ENCODE measurements at places on chromosomes 2 and 18.

DNA sequence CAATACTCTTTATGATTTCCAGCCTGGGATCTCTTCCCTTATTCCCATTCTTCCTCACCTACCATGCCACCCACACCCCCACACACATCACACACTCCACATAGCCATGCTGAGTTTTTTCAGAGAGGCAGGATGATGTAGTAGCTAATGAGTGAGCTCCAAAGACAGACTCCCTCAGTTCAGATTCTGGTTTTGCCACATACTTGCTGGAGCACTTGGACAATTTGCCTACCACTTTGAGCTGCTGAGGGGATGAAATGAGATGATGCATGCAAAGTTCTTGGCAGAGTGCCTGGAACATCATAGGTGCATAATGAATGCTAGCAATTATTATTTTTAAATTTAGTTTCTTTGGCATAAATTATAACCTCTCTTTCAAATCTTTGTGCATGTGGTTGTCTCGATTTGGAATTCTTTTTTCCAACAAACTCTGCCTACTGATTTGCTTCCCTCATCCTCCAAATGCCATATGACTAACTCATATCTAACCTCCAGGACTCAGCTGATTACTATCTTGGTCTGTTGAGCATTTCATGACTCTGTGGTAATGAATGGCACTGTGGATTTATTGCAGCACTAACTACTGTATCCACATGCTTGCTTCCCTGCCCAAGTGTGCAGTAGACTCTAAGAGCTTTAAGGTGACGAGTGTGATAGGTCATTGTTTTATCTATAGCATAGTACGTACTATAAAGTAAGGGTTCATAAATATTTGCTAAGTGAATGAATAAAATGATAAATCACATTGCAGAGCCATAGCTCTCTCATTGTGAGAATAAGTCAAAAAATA, 99.1 kb downstream of the TACR1 start:
- DNase-seq: no peak

DNA sequence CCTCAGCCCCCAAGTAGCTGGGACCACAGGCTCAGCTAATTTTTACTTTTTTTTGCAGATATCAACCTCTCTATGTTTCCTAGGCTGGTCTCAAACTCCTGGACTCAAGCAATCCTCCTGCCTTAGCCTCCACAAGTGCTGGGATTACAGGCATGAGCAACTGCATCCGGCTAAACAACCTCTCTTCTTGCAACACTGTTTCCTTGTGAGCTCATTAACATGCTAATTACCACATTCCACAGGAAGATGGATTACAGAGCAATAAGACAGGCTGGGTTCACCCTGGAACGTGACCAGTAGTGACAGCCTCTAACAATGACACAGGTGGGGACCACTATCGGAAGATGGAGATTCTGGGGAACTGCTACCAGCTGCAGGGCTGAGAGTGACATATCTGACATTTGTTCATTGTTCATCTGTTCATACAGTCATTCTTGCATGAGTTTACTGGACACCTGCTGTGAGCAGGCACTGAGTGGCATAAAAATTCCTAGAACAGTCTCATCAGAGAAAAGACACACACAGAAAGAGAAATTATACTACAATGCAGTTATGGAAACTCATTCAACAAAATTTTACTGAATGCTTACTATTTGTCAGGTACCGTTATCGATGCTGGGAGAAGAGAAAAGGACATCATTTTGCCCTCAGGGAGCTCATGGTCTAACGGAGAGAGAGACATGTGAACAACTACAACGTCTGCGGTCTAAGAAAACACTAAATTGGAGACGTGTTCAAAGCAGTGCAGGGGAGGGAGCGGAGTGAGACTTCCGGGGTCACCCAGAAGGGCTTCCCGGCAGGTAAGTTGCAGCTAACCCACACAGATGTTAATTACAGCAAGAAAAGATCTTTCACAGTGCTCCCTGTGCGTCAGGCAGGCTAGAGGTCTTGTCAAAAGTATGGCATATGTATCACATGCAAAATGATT, 37.6 kb downstream of the PROC start:
- DNase-seq: no peak

- DNase-seq: no peak
Measured at GRCh38 chr2:205734436-205735037, 52.2 kb downstream of the NRP2 start.

DNA sequence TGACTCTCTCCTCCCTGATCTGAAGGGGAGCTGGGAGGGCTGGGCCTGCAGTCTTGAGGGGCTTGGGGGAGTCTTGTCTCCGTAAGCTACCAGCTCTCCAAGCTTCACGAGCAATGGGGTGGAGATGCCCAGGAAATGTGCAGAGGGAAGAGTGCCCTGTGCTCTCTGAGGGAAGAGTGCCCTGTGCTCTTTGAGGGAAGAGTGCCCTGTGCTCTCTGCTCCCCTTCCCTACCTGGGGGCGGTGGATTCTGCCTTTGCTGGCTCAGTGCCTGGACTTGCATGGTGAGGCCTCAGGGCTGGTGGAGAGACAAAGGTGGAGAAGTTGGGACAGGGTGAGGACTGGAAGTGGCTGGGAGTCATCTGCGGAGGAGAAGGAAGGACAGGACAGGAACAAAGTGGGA, 72.7 kb downstream of the TWIST2 start:
- no peak for DNase-seq

DNA sequence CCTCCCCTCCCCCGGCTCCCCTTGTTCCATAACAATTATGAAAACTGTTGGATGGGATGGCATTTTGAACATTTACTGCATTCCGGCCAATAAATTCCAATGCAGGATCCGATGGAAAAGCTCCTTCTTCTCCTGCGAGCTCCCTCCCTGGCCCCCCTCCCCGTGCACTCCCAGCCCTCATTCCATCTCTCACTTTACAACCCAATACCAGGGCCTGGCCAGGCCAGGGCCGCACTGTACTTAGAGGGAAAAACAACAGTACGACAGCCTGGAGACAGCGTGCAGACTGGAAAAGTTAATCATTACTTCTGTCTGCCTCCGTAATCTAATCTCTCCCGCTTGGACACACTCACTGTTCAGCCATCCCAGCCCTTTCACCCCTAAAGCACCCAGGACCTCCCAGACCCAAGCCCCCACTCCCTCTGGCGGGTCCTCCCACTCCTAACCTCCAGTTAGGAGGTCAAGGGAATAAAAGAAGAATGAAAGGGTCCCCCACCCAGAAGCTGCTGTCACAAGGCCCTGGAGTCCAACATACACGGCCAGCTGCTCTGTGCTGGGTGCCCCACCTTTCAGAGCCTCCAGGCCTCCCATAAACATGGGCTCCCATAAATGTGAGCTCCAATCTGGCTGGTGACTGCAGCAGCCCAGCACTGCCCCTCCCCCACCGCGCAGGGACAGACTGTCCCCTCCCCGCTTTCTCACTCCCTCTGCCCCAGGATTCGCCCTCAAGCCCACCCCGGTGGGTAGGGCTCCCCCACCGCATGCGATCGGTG, 20.6 kb downstream of the SMAD7 start:
- DNase-seq: no peak

- peak; percentile 27 for DNase-seq
Measured at GRCh38 chr2:236569573-236569973, at the start of gene ACKR3. ACKR3 (plus strand) TSS chr2:236569825; CDS start chr2:236580466, 10,641 bp downstream.

DNA sequence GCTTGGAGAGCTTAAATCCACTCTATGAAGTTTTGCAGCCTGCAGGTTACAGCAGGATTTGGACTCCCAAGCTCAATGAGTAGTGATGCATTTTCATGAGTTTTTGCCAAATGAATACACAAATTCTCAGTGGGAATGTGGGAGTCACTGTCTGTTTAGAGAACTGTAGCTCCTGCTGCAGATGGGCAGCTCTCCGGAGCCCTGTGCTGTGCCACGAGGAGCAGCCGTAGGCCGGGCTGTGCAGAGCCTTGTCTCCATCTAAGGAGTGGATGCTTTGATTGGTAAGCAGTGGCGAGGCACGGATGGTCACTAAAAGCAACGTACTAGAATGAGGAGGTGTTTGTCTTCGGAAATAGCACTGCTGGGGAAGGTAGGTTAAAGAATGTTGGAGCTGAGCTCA, 96.0 kb upstream of the NFATC1 start:
- no peak for DNase-seq

- DNase-seq: no peak
Measured at GRCh38 chr18:1026930-1027329, 122.3 kb downstream of the ADCYAP1 start.

- DNase-seq: no peak
Measured at GRCh38 chr2:20565623-20566236, 85.2 kb downstream of the HS1BP3 start.

- DNase-seq: no peak
Measured at GRCh38 chr2:10267551-10268465, 34.9 kb upstream of the HPCAL1 start.

DNA sequence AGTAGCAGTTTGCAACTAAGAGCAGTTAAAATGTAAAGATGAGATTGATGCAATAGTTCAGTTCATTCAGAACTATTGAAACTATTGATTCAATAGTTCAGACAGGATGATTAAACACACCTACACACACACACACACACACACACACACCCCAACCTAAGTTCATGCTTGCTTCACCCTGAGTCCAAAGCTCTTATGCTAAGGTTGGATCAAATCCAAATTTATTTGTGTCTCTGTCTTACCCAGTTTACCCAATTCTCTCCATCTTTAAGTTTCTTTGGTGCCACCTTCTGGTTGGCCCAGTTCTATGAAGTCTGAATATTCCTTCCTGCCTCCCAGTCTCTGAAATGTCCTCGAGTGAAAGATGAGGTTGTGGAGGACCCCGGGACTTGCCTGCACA, 5.1 kb downstream of the SERPINB8 start:
- DNase-seq: no peak

- no peak for DNase-seq
Measured at GRCh38 chr2:88810017-88810416, 118.5 kb downstream of the RPIA start.

DNA sequence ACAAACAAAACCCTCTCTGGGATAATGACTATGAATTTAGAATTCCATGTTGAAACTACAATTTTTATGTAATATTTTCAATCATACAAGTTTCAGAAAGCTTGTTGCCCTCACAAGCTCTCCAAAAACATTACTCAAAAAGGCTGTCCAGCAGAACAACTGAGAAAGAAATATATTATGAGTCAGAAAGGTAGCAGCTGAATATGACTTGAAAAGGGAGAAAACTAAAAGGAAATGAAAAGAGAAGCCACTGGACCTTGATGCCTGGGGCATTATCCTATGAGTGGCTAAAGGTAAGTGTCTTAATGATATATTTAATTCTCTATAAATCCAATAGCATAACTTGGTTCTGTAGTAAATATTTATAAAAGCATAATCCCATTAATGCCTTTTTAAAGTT, 61.8 kb downstream of the NXPH2 start:
- DNase-seq: no peak

DNA sequence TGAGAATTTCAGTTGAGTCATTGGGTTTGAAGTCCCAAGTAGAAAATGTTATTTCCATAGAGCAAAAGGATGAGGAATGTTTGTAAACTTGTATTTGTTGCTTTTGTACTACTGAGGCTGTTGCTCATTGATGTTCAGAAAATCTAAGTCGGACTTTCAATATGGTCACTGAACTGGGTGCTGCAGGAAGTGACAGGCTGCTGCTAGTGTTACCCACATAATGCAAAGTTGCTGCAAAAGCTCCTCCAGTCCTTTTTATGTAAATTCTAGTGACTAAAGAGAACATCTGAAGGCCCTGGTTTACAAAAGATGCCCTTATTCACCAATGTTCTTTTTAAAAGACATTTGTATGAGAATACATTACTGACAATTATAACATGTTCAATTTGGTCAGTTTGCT, 131.1 kb upstream of the FAM98A start:
- no peak for DNase-seq

DNA sequence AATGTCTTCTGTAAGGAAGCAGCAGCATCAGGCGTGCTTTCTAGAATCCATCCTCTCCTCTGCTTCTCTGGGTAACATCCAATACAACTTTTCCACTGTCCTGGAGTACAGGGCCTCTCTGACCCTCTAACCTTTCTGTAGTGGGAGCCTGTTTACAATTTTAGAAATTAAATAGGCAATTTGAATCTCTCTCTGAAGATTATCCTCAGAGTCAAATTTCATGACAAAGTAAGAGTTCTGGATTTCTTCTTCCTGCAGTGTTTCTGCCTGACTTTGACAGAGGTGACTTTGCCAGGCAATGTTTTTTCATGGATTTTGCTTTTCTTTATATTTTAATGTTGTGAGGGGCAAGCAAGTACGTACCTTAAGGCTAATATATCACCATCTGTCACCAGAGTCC, 558.4 kb downstream of the PARD3B start:
- DNase-seq: no peak

DNA sequence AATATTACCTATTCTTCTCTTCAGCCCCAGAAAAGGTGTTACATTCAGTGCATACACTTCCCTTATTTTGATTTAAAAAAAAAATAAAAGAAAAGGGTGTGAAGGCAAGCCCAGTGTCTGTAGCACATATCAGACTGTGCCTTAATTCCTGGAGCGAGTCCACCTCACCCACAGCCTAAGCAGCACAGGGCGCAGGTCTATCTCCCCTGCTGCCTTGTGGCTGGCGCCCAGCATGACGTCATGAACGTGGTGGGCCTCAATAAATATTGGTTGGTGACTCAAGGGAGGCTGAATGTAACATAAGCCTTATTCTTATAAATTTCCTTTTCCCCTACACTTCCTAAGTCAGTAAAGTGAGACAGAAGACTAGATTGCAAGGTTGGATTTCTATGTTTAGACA, 26.4 kb downstream of the ST3GAL5 start:
- no peak for DNase-seq

- no peak for DNase-seq
Measured at GRCh38 chr2:207567671-207568070, 37.9 kb downstream of the CREB1 start.

- DNase-seq: no peak
Measured at GRCh38 chr2:218063486-218063885, 5.6 kb upstream of the RUFY4 start.

Measured in stimulated activated CD8-positive, alpha-beta memory T cell treated with anti-CD3 and anti-CD28 coated beads, Interleukin-4, amount 100 ng/mL, for 1 hour (primary cell).